ENCODE measurements at places on chromosomes 3 and 15.

GRCh38 chr15:50890751-50891150 is 17.7 kb upstream of the AP4E1 start:
- no peak for DNase-seq

DNA sequence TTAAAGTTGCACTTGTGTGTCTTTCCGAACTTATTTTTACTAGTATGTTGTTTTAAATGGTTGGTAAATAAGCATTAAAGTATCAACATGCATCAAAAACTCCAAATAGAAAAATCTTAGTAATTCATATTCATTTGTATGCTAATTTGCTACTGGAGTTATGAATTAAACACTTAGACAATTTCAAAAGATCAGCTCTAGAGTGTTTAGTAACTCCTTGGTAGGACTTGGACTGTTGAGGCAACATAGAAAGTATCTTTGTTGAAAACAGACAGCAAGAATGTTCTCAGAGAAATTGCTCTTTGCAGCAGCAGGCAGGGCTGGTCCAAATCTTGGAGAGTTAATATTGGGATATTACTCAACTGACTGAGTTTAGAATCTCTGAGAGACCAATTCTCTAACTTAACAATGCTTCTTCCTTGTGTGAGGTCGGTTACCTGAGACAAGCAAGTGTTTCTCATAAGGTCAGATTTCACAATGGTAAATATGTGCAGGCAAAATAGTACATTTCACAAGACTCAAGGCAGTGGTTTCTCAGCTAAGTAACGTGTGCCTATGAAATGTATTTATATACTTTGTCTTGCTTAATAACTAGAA is 147.8 kb upstream of the IL12A start:
- no peak for DNase-seq

- no peak for DNase-seq
Measured at GRCh38 chr3:13237776-13238490, 164.7 kb upstream of the IQSEC1 start.

- DNase-seq: no peak
Measured at GRCh38 chr3:126360046-126360713, 3.0 kb upstream of the KLF15 start.

DNA sequence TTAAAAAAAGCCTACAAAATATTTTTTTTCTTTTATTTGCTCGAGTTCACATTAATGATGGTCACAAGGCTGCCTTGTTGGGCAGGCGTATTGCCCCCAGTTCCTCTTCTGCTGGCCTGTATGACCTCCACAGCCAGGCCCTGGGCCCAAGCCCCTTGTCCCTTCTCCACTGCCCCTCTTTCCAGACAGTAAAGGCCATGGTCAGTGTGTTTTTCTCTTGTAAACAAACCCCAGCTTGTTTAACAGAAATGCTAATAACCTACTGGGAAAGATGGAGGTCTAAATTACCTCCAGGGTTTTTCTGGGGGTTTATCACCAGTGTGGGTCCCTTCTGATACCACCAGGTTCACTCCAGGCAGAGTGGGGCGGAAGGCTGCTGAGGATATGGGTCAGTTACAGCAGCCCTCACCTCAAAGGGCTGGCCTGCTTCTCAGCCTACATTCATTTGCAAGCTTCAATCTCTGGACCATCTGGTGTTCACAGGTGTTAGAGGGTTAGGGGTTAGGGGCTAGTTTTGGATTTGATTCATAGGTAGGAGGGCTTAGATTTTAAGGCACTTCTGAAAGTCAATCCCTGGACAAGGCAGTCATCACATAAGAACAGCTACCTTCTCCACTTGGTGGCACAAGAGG is 2.0 kb upstream of the MANF start:
- DNase-seq: peak; percentile 6

- no peak for DNase-seq
Measured at GRCh38 chr3:54178376-54178775, 56.0 kb downstream of the CACNA2D3 start.

GRCh38 chr15:33028495-33028894 is 166.0 kb downstream of the FMN1 start:
- no peak for DNase-seq

- DNase-seq: no peak
Measured at GRCh38 chr15:49865925-49866757, 245.3 kb downstream of the DTWD1 start.

DNA sequence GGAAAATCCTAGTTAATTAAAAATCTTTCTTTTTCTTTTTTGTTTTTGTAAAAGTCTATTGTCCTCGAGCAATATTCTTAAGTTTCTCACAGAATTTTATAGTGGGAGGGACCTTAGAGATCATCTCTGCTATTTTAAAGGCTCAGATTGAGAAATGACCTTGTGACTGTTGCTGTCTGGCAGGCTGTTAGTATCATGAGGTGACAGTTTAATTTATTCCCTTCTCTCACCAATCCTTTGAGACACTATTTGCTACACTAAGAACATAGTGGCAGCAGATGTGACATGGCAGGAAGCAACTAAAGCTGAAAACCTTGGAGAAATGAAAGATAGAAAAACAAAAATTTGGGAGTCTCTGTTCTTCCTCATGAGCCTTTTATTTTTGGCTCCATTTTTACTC is 24.9 kb downstream of the APPL1 start:
- DNase-seq: no peak

- no peak for DNase-seq
Measured at GRCh38 chr3:4756057-4756775, 223.0 kb upstream of the BHLHE40 start.

- DNase-seq: no peak
Measured at GRCh38 chr3:19124752-19125151, 23.6 kb upstream of the KCNH8 start.

- DNase-seq: no peak
Measured at GRCh38 chr3:126266850-126267168, 86.4 kb upstream of the ALDH1L1 start.

DNA sequence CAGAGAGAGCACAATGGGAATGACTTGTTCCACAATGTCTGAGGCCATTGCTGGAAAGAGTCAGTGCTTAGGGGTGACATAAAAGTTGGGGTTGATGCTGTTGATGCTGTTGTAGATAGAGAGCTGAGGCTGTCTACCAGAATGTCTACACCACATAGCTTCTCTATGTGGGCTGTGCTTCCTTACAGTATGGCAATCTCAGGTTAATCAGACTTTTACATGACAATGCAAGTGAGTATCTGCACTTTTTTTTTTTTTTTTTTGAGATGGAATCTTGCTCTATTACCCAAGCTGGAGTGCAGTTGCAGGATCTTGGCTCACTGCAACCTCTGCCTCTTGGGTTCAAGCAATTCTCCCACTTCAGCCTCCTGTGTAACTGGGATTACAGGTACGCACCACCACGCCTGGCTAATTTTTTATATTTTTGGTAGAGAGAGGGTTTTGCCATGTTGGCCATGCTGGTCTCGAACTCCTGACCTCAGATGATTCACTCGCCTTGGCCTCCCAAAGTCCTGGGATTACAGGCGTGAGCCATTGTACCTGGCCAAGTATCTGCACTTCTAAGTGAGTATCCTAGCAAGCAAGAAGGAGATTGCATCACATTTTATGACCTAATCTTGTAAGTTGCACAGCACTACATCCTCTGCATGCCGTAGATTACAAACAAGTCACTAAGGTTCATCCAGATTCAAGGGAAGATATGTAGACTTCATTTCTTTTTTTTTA is 28.7 kb downstream of the DLEC1 start:
- no peak for DNase-seq

DNA sequence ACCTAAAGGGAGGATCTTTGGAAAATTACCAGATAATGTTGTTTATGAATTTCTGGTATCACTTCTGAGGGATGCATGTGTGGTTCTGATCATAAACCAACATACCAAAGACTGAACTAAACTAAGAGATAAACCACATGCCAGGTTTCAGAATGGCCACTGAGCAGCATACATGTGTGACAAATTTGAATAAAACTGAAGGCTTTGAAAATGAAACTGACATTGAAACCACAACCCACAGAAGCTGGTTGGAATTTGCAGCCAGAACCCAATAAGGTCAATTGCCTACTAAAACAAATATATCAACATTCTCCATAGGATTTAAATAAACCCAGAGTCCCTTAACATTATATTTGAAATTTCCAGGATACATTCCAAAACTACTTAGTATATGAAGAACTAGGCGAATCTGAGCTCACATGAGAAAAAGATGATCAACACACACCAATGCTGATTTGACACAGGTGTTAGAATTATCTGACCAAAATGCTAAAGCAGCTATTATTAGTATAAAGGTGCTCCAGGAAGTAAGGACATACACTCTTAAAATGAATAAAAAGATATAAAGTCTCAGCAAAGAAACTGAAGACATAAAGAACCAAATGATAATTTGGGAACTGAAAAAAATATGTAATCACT is 125.0 kb downstream of the ZNF280D start:
- no peak for DNase-seq

GRCh38 chr3:11566916-11567315 is 76.8 kb downstream of the VGLL4 start:
- no peak for DNase-seq

- DNase-seq: peak; percentile 56
Measured at GRCh38 chr15:66720206-66721010, 18.4 kb downstream of the SMAD6 start.

GRCh38 chr3:115254492-115255196 is 107.6 kb upstream of the ZBTB20 start:
- DNase-seq: no peak

DNA sequence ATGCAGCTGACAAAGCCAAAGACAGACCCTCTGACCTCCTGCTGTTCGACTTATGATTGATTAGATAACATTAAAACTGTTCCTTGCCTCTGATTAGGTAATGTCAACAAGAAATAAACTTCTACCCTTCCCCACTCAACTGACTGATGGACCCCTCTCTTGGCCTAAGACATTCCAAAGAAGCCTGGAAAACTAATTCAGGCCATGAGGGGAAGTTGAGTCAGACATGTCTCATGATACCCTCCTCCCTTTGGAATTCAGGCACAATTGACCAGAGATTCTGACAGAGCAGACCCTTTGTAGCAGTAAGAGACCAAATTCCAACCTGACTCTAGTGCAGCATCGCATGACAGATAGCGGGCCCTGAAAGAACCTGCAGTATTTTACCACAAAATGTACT is 354.5 kb downstream of the OCA2 start:
- DNase-seq: no peak

DNA sequence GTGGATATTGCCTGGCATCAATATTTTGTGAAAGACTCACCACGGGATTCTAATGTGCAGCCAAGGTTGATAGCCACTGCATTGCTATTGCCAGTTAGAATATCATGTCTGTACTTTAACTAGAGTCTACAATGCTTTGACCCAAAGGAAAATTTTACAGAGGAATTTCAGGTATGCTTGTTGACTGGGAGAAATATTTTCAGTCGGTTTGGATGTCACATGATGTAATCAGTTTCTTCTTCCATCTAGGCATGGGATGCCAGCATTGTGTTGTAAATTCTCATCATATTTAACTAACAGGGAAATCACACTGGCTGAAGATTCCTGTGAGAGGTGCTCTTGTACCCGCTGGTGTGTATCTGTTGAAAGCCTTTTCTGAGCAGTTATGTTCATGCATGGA is 508.9 kb upstream of the ADAMTS9 start:
- no peak for DNase-seq

GRCh38 chr15:101172501-101173071 is 79.3 kb downstream of the CHSY1 start:
- no peak for DNase-seq

- DNase-seq: no peak
Measured at GRCh38 chr3:78906245-78906644, 861.6 kb downstream of the ROBO1 start.

DNA sequence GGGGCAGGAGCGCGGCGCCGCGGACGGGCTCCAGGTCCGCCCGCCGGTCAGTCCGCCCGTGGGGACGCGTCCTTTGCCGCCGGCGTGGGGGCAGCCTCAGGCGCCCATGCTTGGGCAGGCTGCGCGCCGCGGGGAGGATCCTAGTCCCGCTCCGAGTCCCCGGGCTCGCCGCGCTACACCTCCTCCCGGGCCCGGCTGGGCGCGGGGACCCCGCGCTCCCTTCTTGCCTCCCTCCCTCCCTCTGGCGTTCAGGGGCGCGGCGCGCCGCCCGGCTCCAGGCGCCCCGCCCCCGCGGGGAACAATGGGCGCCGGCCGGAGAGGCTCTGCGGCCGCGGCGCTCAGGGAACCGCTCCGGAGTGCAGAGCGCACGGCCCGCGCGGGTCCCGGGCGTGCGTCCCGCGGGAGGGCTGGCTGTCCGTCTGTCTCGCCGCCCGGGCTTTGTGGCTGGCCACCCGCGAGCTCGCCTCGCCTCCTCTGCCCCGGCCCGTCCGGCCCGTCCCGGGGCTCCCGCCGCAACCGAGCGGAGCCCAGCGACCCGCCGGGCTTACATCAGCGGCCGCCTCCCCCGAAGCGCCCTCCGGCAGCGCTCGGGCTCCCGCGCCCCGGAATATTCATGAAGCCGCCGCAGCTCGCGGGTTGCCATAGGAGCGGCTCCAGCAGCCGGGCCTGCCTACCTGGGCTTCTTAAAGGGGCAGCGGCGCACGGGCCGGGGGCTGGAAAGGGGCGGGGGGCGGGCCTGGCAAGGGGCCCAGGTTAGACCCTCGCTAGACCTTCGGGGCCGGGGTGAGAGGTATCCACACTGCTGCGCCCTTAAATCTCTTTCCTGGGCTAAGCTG is at the start of gene HCN4:
TSS of gene HCN4 (minus strand) at position 658 of the 836 bp plus-strand sequence. CDS start 688 bp downstream, outside the sequence.
- DNase-seq: no peak

Data from activated naive CD8-positive, alpha-beta T cell treated with anti-CD3 and anti-CD28 coated beads, Interleukin-2, amount 10 ng/mL, durations not matched to agents 7 days and 5 days (primary cell).